ENCODE measurements at places on chromosomes 6 and 20.

DNA sequence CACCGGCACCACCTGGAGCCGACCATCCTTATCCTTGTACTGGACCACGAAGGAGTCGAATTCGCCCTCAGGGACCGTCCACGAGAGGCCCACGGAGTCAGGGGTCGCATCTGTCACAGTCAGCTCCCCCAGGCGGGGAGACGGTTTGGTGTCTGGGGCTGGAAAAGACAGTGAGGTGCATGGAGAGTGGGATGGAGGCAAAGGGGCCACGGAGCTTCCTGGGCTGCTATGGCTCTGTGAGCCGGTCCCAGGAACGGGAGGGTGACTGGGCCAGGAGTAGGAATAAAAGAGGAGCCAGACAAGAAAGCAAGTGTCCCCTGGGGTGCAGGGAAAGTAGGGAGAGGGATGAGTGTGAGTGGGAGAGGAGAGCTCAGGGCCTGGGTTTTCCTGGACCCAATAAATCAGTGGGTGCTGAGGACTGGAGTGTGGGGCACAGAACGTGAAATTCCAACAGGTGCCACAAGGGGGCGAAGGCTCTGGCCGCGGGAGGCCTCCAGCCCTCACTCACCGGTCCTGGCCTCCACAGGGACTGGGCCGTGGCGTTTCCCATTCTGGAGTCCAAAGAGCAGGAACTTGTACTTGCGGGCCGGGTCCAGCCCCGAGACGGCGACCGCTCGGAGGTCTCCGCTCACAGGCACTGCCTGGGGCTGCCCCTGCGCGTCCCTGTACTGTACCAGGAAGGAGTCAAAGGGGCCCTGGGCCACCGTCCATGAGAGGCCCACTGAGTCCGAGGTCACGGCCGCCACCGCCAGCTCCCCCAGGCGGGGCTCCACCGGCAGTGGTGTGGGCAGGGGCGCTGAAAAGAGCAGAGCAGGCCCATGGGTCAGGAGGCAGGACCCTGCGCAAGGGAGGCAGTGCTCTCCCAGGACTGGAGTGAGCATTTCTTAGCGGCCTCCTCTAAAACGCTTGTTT lies 9.9 kb downstream of the CYP21A2 start:
- DNase-seq: peak; percentile 37

DNA sequence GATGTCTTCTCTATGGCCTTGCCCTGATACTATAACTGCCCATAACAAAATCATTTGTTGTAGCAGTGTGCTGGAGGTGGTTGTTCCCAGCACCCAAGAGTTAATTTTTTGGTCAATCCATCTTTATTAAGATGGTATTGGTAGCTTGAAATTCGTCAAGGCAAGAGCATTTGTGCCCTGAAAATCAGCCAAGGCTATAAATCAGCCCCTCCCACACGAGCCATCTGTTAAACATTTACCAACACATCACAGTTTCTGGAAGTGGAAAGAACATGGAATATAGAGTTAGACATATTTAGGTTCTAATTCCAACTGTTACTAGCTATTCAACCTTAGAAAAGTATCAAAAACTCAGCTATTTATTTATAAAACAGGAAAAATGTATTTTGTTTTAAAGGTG lies 888.4 kb upstream of the GJE1 start:
- no peak for DNase-seq

GRCh38 chr6:33905071-33905609 lies 101.3 kb upstream of the MLN start:
- DNase-seq: peak; percentile 17

GRCh38 chr6:65623566-65623965 lies 83.5 kb downstream of the EYS start:
- no peak for DNase-seq

GRCh38 chr20:59242714-59243626 lies 57.4 kb upstream of the EDN3 start:
- no peak for DNase-seq

DNA sequence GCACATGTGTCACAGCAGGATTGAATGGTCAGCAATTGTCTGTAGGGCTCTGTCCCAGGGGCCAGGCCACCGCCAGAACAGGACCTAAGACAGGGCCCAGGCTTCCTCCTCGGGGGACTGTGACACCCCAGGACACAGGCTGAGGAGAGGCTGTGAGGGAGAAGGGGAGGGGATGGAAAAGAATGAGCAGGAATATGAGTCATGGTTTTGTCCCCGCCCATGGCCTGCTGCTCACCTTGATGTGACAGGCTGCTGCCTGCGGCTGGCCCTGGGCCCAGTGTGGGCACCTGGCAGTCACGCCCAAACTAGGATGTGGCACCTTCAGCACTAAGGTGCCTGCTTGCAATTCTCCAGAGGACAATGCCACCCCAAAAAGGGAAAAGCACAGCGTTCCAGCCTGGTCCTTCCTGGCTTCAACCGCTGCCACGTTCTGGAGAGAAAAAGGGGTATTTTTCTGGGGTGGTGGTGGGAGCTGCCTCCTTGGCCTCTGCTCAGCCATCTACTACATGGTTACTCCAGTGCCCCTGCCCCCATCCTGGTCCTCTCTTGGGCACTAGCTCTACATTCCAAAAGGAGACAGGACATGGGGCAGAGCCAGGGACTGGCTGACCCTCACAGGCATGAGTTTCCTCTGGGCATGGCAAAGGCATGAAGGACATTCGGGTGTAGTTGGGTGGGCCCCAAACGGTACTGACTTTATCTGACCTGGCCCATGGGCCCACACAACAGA lies 93.4 kb downstream of the SLC22A23 start:
- DNase-seq: no peak

GRCh38 chr6:152271776-152272464 lies 365.2 kb downstream of the SYNE1 start:
- DNase-seq: no peak

GRCh38 chr6:21103626-21104224 lies 489.8 kb upstream of the SOX4 start:
- DNase-seq: no peak

GRCh38 chr6:130858054-130858453 lies 30.8 kb downstream of the SMLR1 start:
- DNase-seq: no peak

DNA sequence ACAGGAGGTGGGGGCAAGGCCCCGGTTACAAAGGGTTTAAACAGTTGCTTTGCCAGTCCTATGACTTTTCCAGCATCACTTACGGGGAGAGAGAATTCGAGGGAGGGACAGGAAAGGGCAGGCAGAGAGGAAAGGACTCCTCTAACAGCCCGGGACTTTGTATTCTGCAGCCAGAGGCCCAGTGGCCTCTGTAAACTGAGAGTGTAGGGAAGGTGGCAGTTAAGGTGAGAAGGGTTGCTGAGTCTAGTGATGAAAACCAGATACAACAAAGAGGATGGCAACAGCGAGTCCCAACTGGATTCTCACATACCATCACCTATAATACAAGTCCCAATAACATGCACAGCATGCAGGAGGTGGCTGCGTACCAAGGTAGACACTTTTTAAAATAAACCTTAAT lies 13.5 kb downstream of the PLAGL2 start:
- no peak for DNase-seq
